ENCODE measurements at places on chromosomes 11 and 22.

GRCh38 chr11:45805305-45806071, 539 bp downstream of the SLC35C1 start:
- peak; percentile 17 for DNase-seq

- no peak for DNase-seq
Observed at GRCh38 chr11:121265586-121265985, 27.0 kb upstream of the SC5D start.

GRCh38 chr22:50414476-50415248, 60.2 kb downstream of the SBF1 start:
- DNase-seq: no peak

GRCh38 chr11:82559609-82560008, 174.1 kb downstream of the FAM181B start:
- DNase-seq: no peak

DNA sequence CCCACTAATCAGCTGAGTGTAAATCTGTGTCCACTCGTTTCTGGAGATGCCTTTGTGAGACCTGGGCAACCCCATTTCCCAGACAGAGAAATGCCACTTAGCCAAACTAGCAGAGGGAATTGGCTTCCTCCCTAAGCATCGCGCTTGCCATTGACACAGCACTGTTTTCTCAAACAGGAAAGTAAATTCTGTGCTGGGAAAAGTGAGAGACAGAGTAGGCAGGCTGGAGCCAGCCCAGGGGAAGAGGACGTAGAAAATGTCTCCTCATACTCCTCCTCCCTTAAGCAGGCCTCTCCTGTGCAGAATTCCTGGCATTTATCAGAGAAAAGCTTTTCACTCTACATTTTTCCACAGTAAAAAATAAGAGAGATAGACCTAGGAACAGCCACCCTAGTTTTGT, 99.1 kb upstream of the AMOTL1 start:
- DNase-seq: no peak

DNA sequence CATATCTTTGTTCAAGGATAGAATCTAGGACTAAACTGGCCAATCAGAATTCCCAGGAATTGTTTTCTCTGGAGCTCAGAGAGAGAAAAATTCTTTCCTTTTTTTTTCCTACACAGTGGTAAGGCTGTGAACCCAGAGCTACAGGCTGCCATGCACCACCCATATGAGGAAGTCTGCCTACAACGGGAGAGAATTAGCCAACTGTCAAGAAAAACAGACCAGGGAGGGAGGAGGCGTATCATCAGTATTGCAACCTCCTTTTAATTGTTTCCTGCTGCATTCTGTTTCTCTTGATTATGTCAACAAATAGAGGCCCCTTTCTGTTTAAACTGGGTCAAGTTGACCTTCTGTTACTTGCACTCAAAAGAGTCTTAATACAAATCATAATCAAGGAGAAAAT, 176.5 kb upstream of the UBASH3B start:
- DNase-seq: no peak

- DNase-seq: no peak
Observed at GRCh38 chr11:122616718-122617117, 38.8 kb upstream of the UBASH3B start.

DNA sequence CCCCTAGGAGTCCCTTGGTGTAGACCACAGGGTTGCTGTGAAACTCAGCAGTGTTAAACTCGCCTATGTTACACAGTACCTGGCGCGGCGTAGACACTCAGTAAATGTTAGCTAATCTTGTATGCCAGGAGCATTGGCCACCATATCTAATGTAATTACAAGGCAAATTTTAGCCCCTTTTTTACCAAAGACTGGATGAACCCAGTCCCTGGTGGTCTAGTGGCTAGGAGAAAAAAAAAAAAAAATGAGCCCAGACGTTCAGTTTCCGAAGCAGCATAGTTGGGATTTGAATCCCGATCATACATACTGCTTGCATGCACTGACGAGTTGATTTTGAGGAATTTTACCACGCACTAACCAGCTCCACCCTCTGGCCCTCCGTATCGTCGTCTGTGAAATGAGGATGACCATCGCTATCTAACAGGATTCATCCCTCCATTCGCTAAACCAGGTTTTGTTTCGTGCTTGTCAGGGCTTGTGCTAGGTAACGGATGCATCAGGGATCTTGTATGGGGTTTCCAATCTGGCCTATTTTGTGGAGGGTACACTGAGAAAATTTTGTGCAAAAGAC, 688 bp downstream of the PTS start:
- DNase-seq: no peak

DNA sequence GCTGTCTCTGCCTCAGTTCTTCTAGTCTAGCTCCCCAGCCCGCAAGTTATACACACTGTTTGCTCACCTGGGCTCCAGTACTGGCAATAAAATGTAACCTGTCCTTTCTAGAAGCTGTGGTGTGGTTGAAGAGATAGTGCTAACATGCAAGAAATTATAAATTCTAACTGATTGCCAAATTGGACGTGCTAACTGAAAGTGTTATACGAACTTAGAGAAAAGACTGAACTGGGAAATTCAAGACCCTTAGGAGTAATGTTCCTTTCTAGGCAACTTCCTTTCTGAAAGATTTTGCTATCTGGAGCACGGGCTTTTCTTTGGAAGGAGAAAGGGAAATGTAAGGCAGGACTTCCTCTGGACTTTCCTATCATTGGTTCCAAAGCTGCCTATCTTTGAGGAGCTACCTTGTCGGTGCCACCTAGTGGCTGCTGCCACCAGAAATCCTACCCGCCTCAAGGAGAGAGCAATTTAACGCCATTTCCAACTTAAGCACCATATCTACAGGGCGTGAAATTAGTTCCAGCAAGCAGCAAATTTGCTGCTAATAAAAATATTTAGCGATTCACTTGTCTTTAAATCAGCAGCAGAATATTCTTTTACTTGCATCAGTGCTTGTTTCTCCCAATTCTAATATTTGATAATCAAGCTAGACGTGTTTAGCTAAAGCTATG, 12.7 kb upstream of the TMEM218 start:
- DNase-seq: peak; percentile 82

DNA sequence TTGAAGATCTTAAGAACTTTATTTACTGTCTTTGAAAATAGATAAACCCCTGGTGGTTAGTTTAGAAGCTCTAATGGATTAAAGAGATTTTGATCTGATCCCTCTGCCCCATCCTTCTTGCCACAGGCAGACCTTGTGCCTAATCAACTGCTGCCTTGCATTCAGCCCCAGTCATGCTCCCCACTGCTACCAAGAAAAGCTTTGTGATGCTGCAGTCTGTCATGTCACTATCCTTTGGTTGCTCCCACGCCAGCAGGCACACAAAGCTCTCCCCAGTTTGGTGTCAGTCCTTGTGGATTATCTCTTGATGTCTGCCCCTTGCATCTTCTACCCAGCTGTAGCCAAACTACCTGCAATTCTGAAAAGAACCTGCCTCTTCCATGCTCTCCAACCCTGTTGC, 112.2 kb downstream of the MTNR1B start:
- DNase-seq: no peak

- DNase-seq: no peak
Observed at GRCh38 chr22:43205748-43206508, 19.0 kb upstream of the TTLL12 start.

DNA sequence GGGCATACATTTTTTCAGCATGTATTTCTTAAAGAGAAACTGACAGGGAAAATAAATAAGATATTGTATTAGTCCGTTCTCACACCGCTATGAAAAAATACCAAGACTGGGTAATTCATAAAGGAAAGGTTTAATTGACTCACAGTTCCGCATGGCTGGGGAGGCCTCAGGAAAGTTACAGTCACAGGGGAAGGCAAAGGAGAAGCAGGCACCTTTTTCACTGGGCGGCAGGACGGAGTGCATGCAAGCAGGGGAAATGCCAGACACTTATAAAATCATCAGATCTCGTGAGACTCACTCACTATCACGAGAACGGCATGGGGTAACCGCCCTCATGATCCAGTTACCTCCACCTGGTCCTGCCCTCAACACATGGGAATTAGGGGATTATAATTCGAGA, 44.2 kb downstream of the PPFIA1 start:
- no peak for DNase-seq

- no peak for DNase-seq
Observed at GRCh38 chr11:6646918-6647679, 8.5 kb downstream of the DCHS1 start.

DNA sequence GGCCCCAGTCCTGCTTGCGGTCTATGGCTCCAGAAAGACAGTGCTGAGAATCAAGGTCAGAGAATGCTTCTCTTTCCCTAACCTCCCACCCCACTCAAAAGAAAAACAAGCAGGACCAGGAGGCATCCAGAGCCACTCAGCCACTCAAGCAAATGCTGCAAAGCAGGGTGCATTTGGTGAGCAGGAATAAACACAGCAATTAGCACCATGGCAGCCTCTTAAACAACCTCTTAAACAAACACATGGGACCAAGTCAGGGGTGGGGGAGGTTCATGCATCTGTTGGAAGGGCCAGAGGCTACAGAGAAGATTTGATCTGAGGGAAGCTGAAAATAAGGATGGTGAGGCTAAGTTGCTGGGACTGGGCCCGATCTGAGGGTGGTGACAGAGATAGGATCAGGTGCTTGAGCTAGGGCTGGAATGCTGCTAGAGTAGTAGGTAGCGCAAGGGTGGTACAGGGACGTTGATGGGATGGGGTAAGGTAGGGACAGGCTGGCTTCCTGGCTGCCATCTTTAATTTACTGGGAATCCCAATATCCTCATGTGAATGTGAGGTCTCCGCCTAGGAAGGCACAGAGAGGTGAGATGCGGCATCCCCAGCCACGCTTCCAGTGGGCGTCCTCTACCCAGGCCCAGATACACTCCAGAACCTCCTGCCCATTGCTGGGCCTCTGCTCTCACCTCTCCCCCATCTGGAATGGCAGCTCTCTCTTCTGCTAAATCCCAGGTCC, 26.6 kb upstream of the LMO1 start:
- no peak for DNase-seq

- DNase-seq: no peak
Observed at GRCh38 chr22:38756711-38757463, 1.1 kb upstream of the SUN2 start.

DNA sequence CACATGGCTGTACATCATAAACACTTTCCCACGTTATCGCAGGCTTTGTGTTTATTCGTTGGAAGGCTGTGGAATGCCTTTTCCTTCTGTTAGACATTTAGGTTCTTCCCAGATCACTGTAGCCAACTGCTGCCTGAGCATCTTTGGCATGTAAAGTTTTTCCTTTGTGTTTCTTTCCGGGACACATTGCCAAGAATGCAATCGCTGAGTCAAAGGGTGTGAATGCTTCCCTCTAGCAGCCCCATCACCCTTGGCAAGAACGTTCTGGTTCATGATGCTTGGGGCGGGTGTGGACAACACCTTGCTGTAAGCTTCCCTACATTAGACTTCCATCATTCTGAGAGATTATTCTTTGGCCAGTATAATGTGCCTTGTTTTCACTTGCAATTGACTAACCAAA, 136.2 kb downstream of the OSBP2 start:
- DNase-seq: no peak

DNA sequence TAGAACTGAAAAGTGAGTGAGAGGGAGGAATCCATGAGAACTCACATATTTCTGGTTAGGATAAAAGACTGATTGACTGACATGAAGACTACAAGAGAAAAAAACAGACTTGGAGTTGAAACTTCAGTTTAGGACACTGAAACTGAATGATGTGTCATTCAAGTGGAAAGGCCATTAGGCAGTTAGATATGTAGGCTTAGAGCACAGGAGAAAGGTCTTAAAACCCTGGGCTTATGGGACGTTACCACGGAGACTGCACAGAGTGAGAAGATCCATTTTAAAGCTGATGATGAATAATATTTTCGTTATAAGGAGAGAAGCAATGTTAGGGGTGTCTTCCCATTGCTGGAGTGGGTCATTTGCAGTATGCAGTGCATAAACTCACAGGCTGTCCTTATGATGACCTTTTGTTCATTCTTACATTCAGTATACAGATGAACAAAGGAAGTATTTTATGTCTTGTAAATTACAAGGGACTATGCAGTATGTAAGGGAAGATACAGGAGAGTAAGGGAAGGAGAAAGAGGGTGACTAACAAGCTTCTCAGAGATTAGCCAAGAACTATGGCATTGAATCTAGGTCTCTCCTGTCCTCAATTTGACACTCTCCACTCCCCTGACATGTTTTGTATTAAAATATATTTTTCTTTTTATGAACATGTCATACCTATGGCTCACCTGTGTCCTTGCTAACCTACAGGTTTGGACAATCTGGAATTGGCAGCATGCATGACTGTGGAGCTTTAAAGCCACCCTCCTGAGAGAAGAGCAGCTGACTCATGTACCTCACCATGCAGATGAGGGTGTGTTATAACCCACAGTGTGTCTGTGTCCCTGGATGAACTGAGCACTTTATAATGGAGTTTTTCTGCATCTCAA, 63.7 kb downstream of the MAML2 start:
- no peak for DNase-seq

- no peak for DNase-seq
Observed at GRCh38 chr11:132185726-132186592, 815.5 kb downstream of the NTM start.

DNA sequence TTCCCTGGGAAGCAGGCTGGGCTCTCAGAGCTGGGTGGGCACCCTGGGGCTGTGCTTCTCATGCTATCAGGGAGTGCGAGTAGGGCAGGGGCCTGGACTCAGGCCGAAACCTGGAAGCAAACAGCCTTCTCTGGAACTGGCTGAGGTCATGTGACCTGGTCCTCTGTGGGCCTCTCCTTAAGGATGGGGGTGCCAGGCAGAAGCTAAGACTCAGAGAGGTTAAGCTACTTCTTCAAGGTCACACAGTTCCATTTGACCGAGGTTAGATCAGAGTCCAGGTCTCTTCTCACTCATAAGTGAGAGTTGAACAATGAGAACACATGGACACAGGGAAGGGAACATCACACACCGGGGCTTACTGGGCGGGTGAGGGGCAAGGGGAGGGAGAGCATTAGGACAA, 7.4 kb downstream of the FADS3 start:
- no peak for DNase-seq

GRCh38 chr11:111836162-111836561, 35.2 kb downstream of the ALG9 start:
- no peak for DNase-seq

GRCh38 chr11:37502202-37502601, 904.2 kb upstream of the RAG2 start:
- no peak for DNase-seq

GRCh38 chr11:9066433-9066925, 24.9 kb downstream of the SCUBE2 start:
- no peak for DNase-seq

DNA sequence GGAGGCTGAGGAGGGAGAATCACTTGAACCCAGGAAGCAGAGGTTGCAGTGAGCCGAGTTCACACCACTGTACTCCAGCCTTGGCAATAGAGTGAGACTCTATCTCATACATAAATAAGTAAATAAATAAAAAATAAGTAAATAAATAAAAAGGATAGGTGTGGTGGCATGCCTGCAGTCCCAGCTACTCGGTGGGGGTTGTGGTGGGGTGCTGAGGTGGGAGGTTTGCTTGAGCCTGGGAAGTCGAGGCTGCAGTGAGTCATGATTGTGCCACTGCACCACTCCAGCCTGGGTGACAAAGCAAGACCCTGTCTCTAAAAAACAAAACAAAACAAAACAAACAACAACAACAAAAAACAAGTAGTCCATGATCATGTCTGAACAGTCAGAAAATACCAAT, 3.1 kb downstream of the LARGE2 start:
- DNase-seq: no peak

GRCh38 chr11:36187622-36188021, 101.6 kb downstream of the COMMD9 start:
- DNase-seq: no peak

- DNase-seq: no peak
Observed at GRCh38 chr11:65891219-65892136, 1.0 kb downstream of the CCDC85B start.

Measured in gastrocnemius medialis (tissue), 4 donors.